H9 (cell line): ENCODE measurements at places on chromosomes 5 and 9. TPM values are rescaled to one million over a fixed set of nuclear protein-coding genes. Genes with fewer than 3 reads are reported as not detected.

C5orf46 gene
- not detected in 2 replicates for total RNA-seq

PCDHA9 gene
- 0.46 and 0.55 TPM in 2 replicates for total RNA-seq

TSSK1B gene
- 0.17 TPM in 1 of 2 replicates, not detected in the other for total RNA-seq

- no peak overlapping the region for H3K27ac ChIP-seq
- H3K27me3 ChIP-seq, result no peaks in the 10 kb centered on the region
- peaks cover 3% of the 10 kb centered on the region; the same call in 1 of the 2 replicates for H3K4me1 ChIP-seq
- DNase-seq, result no peak
- no peak overlapping the region for H3K4me3 ChIP-seq
- no peaks in the 10 kb centered on the region for H3K36me3 ChIP-seq
Measured at GRCh38 chr9:83431101-83432060, 106.8 kb downstream of the FRMD3 start.

- H3K27ac ChIP-seq, result no peak overlapping the region
- no peaks in the 10 kb centered on the region for H3K4me1 ChIP-seq
- no peak overlapping the region for H3K4me3 ChIP-seq
- DNase-seq, result no peak
- no peaks in the 10 kb centered on the region; the same call in 1 of the 2 replicates for H3K36me3 ChIP-seq
Measured at GRCh38 chr5:856531-857425, 6.0 kb upstream of the ZDHHC11 start.

GRCh38 chr9:36730414-36730813 lies 157.7 kb downstream of the MELK start:
- no peak overlapping the region for H3K27ac ChIP-seq
- H3K27me3 ChIP-seq, result no peaks in the 10 kb centered on the region
- no peak overlapping the region for H3K4me3 ChIP-seq
- 0 out of 2 replicates have a peak, but pooled peaks cover 9% of the 10 kb centered on the region for H3K4me1 ChIP-seq
- no peak for DNase-seq

- no peaks in the 10 kb centered on the region for H3K4me1 ChIP-seq
- no peak for DNase-seq
- H3K27ac ChIP-seq, result no peak overlapping the region
- H3K36me3 ChIP-seq, result no peaks in the 10 kb centered on the region
- no peaks in the 10 kb centered on the region for H3K27me3 ChIP-seq
- H3K4me3 ChIP-seq, result no peak overlapping the region
Measured at GRCh38 chr9:133485531-133486260, 6.8 kb upstream of the SLC2A6 start.

DNA sequence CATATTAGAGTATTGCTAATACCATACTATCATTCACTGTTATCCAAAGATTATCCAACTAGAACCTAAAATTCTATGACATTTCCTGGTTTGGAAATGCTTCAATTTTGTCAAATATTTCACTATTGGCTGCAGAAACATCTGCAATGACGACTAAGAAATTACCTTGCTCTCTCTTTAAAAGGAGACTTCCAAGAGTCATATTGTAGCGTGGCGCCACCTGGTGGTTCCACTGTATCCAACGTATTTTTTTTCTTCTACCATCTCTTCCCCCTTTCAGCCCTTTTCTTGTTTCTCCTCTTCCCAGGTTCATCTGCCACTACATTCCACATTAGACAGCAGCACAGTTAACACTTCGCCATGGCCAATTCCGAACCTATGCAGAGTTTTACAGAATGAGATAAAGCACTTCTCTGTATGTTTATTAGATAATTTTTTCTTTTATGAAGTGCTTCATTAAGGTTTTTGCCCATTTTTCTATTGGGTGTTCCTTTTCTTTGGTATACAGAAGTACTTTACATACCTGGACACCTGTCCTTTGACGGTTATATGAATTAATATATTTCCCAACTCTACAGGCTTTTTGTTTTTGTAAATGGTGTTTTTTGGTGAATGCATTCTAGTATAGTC lies 153.5 kb downstream of the CDC42SE2 start:
- no peak overlapping the region for H3K27ac ChIP-seq
- no peaks in the 10 kb centered on the region for H3K4me1 ChIP-seq
- no peak overlapping the region for H3K4me3 ChIP-seq
- H3K36me3 ChIP-seq, result peaks cover 26% of the 10 kb centered on the region

GRCh38 chr9:104416470-104416869 lies 87.6 kb upstream of the OR13F1 start:
- no peaks in the 10 kb centered on the region for H3K4me1 ChIP-seq
- no peak overlapping the region for H3K27ac ChIP-seq
- H3K27me3 ChIP-seq, result no peaks in the 10 kb centered on the region
- DNase-seq, result no peak

- H3K27ac ChIP-seq, result no peak overlapping the region
- no peaks in the 10 kb centered on the region for H3K27me3 ChIP-seq
- no peak for DNase-seq
- no peaks in the 10 kb centered on the region for H3K4me1 ChIP-seq
- H3K4me3 ChIP-seq, result no peak overlapping the region
Measured at GRCh38 chr9:87714819-87715218, 11.1 kb upstream of the CTSL start.

GRCh38 chr5:4859500-4860235 lies 280.5 kb upstream of the ADAMTS16 start:
- no peaks in the 10 kb centered on the region for H3K36me3 ChIP-seq
- no peak overlapping the region for H3K4me3 ChIP-seq
- no peak for DNase-seq
- no peak overlapping the region for H3K27ac ChIP-seq

- H3K27me3 ChIP-seq, result no peaks in the 10 kb centered on the region
- no peak overlapping the region for H3K27ac ChIP-seq
- H3K4me3 ChIP-seq, result no peak overlapping the region
- peaks cover 8% of the 10 kb centered on the region for H3K36me3 ChIP-seq
- no peak for DNase-seq
- peaks cover 1% of the 10 kb centered on the region; the same call in 1 of the 2 replicates for H3K4me1 ChIP-seq
Measured at GRCh38 chr5:141826674-141827073, 51.5 kb downstream of the PCDH1 start.
